Ovary (tissue), 10 donors: ENCODE measurements at places on chromosomes 11 and 22.

DNA sequence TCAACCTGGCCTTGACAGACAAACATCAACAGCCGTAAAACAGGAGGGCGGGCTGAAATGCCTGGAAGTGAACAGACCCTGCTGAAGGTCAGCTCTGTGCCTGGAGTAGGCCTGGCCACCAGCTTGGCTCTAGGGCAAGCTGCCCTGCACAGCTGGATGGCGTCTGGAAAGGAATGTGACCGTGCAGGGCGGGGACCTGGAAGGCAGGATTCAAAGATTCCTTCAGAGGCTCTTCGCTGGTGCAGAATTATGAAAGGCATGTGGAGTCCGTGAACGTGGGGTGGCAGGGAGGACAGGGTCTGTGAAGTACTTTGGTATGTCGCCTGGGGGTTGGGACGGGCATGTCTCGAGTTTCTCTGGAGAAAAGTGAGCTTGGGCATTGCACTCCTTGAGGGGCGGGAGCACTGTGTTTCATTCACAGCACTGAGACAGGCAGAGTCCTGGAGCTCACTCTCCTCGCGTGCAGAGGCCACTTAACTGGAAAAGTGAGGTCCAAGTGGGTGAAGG is 1.5 kb downstream of the EHD1 start:
- DNase-seq, result no peak

DNA sequence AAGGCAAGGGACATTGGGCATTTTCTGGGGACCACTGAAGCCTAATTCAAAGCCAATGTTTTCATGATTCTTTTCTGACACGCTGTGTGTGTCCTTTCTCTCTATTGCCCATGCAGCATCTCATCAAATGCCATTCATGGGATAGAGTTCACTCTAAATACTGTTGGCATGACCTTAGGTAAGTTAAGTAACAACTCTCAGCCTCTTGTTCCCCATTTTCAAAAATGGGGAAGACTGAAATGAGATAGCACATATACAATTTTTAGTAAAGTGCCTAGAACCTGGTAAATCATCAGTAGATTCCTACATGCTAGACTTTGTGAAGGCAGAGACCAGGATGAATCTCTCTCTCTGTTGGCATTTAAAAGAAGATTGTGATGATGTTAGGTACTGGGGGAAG is 12.7 kb upstream of the OR52K2 start:
- no peak for DNase-seq

GRCh38 chr22:37310075-37310606 is 27.8 kb downstream of the CYTH4 start:
- no peak for DNase-seq

- DNase-seq, result no peak
Observed at GRCh38 chr22:43616645-43617044, 195.5 kb downstream of the EFCAB6 start.

- DNase-seq, result no peak
Observed at GRCh38 chr11:8832571-8833260, 78.3 kb upstream of the AKIP1 start.

DNA sequence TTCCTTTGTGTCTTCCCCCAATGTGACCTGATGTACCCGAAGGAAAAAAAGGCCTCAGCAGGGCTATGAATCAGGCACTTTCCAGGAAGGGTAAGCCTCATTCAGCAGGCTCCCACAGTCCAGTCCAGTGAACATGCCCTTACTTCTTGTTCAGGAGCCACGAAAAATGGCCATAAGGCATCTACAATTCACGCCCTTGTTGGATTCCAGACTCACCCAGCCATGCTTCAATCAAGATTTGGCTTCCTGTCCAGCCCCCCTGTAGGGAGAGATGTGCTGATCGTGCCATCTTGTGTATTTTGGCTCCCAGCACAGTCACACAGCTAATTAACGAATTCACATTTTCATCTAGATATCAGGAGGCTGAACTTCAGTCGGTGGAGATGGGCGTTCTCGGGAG is 9.9 kb upstream of the KCNJ5 start:
- DNase-seq, result no peak

- DNase-seq, result no peak
Observed at GRCh38 chr11:117552626-117553025, 225.0 kb downstream of the CEP164 start.

GRCh38 chr11:126608658-126609057 is 253.2 kb downstream of the ST3GAL4 start:
- no peak for DNase-seq

- DNase-seq, result no peak
Observed at GRCh38 chr11:19785265-19785664, 72.6 kb downstream of the NAV2 start.

DNA sequence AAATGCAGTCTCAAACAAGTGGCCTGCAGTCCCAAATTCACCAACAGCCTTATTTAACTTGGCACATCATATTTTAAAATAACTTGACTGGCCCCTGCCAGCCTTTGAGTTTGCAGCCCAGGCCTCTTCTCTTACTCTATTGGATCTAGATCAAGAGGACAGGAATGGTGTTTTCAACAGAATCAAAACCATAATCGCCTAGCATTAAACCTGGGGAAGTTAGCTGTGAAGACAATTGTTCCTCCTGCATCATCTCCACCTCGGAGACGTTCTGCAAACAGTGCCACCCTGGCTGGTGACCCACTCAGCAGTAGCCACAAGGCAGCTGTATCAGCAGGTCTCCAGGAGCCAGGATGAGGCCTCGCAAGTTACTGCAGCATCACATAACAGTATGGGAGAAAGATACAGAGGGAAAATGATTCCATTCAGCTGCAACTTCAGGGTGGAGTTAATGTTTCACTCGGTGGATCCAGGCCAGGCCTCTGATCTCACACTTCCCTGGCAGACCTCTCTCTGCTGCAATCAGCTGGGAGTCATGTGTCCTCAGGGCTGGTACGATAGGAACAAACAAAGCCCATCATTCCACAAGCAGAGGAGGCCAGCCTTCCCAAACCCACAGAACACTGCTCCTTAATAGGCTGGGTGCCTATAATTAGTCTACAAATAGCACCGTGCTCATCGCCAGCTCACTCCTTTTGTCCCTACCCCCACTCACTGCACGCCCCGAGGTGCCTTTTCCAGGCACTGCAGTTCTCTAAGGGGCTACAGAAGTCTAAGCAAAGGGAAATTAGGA is 18.6 kb upstream of the SCN2B start:
- peak; percentile 74 for DNase-seq
